ENCODE measurements at places on chromosomes 16 and 17. TPM values are rescaled to one million over a fixed set of nuclear protein-coding genes. Genes with fewer than 3 reads are reported as not detected.

The CES1 gene
- not detected for total RNA-seq

The WNT3 gene
- total RNA-seq = 2.4 TPM

The MYH11 gene
- 1.9 TPM for total RNA-seq

DNA sequence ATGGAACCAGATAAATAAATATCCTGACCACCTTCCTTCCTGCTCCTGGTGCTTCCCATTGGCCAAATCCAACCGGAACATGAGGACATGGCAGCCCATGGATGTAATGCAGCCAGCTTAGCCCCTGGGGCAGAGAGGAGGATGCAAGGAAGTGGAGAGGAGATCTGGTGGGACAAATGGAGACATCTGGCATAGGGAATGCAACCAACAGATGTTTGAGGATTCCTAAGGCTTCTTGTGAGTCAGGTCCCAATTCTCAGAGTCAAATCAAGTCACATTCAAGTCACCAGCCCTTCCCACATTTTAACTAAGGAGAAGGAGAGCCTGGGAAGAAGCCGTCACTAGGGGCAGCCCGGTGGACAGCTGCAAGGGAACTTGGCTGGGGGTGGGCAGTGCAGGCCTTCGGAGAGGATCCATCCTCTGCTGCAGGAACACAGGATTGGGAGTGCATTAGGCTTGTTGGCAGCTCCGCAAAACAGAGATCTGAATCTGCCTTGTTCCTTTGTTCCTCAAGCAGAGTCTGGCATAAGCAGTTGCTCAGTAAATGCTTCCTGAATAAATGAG is 62.8 kb upstream of the HS3ST2 start:
- H3K27me3 ChIP-seq = no peaks in the 10 kb centered on the region
- no peaks in the 10 kb centered on the region for H3K36me3 ChIP-seq
- DNase-seq = no peak
- H3K4me3 ChIP-seq = no peak overlapping the region
- H3K27ac ChIP-seq = no peak overlapping the region
- H3K4me1 ChIP-seq = no peaks in the 10 kb centered on the region

- peak overlapping the region; percentile 97 for H3K27ac ChIP-seq
- no peak for DNase-seq
- H3K4me1 ChIP-seq = peaks cover 37% of the 10 kb centered on the region
- peak overlapping the region; percentile 95 for H3K4me3 ChIP-seq
- peaks cover 5% of the 10 kb centered on the region for H3K36me3 ChIP-seq
- H3K27me3 ChIP-seq = no peaks in the 10 kb centered on the region
Measured at GRCh38 chr17:63550817-63551639, 751 bp downstream of the DCAF7 start.
